Activated CD4-positive, alpha-beta T cell treated with anti-CD3 and anti-CD28 coated beads, Interleukin-2, amount 10 ng/mL, durations not matched to agents 7 days and 5 days (primary cell): ENCODE measurements at places on chromosomes 2 and 18. TPM values are rescaled to one million over a fixed set of nuclear protein-coding genes. Genes with fewer than 3 reads are reported as not detected.

LYPD6B gene
- not detected for total RNA-seq

IL36G gene
- not detected for total RNA-seq

SCN2A gene
- total RNA-seq = not detected

AOX1 gene
- 0.22 TPM for total RNA-seq

SEMA4F gene
- 6.5 TPM for total RNA-seq

LPIN2 gene
- total RNA-seq = 106 TPM

- H3K27me3 ChIP-seq = no peaks in the 10 kb centered on the region
- no peaks in the 10 kb centered on the region for H3K36me3 ChIP-seq
- H3K27ac ChIP-seq = no peak overlapping the region
- H3K4me1 ChIP-seq = no peaks in the 10 kb centered on the region
- H3K4me3 ChIP-seq = no peak overlapping the region
- no peak for DNase-seq
Observed at GRCh38 chr2:193272011-193272410, 1077.3 kb upstream of the TMEFF2 start.

DNA sequence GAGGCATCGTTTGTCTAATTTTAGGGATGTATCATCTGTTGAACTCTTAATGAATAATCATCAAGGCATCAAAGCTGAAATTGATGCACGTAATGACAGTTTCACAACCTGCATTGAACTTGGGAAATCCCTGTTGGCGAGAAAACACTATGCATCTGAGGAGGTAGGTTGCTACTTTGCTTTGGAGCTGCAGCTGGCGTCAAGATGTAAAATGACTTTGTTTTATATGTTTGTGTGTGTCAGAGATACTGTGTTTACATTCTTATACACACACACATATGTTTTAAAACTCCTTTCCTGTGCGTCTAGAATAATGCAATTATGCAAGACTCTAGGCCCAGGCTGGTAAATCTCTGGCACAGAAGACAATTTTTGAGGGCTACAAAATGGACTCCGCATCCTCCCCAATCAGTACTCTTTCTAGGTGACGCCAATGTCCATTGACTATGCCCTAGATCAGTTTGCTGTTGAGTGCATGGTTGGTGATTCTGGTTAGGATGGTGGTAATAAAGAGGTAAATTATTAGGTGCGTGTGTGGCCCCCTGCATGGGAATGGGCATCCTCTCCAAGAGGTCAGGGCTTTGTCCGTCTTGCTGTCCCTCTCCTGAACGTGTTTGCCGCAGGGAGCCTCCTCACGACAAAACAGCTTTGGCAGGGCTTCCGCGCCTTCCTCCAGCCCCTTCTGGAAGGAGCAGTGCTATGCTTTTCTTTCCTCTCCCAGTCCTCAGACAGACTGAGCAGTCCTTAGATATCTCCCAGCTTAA, 68.2 kb upstream of the EML6 start:
- H3K4me3 ChIP-seq = no peak overlapping the region
- H3K36me3 ChIP-seq = peaks cover 77% of the 10 kb centered on the region
- no peak for DNase-seq
- H3K4me1 ChIP-seq = peaks cover 21% of the 10 kb centered on the region
- no peaks in the 10 kb centered on the region for H3K27me3 ChIP-seq
- H3K27ac ChIP-seq = no peak overlapping the region

DNA sequence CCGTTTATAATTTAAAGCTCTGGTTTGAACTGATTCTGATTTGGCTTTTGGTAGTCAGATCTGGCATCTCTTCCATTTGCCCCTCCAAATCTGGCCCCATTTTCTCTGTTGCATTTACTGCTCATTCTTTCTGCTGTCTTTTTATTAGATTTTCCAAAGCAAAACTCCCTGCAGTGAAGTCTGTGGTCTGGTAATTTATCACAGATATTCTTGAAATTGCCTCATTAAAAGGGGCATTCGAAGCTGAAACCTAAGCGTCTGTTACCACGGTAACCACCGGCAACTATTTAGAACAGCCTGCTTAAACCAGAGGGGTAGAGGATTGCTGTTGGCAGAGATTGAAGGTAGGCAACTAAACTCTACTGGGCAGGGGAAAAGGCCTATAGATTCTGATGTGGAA, 111.5 kb upstream of the UPP2 start:
- H3K36me3 ChIP-seq = no peaks in the 10 kb centered on the region
- H3K27me3 ChIP-seq = no peaks in the 10 kb centered on the region
- H3K4me3 ChIP-seq = no peak overlapping the region
